Calu3 (cell line): ENCODE measurements at places on chromosomes 1 and 21. TPM values are rescaled to one million over a fixed set of nuclear protein-coding genes. Genes with fewer than 3 reads are reported as not detected.

- no peak for DNase-seq
These were observed 16.4 kb downstream of the HTR1D start for GRCh38 chr1:23200883-23201282.

- DNase-seq: no peak
These were observed 349.0 kb upstream of the VAMP3 start for GRCh38 chr1:7422081-7422480.

- DNase-seq: no peak
These were observed 26.4 kb upstream of the IFNAR2 start for GRCh38 chr21:33203371-33203724.

GRCh38 chr1:151318975-151319374 lies 8.2 kb downstream of the PI4KB start:
- DNase-seq: no peak

GRCh38 chr1:203842559-203842876 lies 18.9 kb upstream of the SNRPE start:
- DNase-seq: no peak

DNA sequence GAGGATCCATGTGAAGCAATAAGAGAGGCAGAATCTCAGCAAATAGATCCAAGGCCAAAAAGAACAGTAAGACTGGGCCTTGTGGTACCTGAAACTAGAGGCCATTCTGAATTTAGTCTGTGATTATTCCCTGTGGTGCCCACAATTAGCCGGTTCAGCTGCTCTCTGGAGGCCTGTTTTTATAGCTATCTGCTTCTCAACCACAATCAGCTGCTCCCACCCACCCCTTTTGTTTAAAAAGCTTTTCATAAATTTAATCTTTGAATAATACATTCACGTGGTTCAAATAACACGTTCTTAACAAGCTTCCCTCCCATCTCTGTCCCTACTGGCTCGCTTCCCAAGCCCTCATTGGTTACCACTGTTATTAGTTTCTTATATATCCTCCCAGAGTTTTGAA lies 18.0 kb downstream of the UBE2T start:
- no peak for DNase-seq

GRCh38 chr21:46482846-46483231 lies 24.1 kb downstream of the DIP2A start:
- no peak for DNase-seq

DNA sequence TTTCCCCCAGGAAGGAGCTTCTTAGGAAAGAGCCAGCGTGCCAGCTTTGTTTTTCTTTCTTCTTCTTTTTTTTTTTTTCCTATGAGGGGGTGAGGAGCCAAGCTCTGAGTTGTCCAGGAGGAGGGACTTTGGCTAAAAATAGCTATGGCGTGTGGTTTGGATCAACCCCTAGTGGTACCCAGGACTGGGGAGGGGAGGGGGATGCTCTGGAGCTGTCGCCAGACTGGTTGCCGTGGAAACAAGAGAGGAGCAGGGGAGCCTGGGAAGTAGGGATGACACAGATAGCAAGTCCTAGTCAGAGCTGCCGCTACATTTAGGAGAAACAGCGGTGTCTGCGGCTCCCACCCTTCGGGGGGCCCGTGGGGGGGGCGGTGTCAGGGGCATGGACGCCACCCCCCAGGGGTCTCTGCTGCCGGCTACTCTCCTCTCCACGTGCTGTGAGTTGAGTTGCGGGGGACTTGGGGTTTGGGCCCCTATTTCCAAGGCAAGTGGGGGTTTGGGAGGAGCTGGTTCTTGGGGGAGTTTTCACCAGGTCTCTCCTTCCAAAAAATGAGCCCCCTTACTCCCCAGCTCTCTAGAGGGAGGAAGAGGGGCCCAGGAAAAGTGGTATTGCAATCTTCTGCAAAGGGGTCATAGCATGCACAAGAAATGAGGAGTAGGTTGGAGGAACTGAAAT lies at the start of gene KCNJ9:
Gene KCNJ9 (plus strand): TSS at position 278 of the 676 bp plus-strand sequence. CDS start 2,493 bp downstream, outside the sequence.
- no peak for DNase-seq

GRCh38 chr1:222588135-222588534 lies 1.6 kb downstream of the TAF1A start:
- DNase-seq: no peak

DNA sequence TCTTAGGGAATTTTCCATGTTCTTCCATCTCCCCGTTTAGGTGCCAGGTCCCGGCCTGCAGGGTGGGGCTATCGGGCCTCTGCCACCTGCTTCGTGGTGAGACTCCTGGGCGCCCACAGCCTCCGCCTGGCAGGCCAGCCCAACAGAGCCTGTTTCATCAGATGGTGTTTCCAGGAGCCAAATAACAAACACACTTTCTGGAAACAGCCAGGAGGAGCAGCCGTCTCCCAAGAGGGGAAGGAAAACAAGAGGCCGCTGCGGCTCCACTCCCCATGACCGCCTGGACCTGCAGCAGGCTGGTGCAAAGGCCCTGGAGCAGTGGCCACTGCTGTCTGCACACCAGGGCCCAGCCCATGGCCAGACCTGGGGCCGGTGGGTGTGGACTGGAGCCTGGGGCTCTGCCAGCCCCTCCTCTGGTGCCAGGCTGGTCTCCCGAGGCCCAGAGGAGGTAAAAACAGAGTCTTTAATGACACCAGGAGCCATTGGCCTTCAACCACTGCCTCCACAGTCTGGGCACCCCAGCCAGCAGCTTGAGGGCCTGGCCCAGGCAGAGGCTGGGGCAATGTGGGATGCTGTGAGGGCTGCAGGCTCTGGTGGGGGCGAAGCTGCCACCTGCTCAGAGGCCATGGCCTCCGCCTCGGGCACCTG lies 55.0 kb downstream of the SLX9 start:
- no peak for DNase-seq

DNA sequence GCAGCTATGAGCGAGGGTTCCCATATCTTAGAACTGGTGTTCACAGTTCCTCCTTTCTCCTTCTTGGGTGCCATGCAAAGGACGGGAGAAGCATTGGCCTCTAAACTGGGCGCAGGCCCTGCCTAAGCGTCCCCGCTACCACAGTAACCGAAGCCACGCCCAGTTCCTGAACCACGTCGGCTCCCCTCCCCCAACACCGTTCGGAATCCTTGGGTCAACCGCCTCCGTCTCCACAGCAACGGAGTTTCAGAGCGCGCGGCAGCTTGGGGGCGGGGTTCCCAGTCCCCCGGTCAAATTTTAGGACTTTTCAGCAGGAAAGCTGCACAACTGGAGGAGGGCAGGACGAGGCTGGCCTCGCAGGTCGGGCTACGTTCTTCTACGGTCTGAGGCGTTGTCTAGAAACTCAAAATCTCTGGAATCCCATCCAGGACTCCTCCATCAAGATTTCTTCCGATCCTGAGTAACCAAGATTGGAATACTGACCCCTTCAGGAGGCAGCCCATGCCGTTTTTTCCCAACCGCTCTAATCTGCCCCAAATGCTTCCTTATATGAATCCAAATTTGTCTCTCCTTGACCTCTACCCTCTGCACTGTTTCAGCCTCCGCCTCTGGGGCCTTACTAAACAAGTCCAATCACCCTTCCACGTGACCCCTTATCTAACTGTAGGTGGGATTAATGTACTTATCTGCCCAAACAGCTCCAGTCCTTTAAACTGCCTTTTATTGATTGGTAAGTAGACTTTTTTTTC lies at the start of gene SPAG17:
Gene SPAG17 (minus strand): TSS at position 145 of the 749 bp plus-strand sequence. CDS start 71 bp downstream, at position 74.
- DNase-seq: peak; percentile 76

- no peak for DNase-seq
These were observed 81.6 kb upstream of the SSX2IP start for GRCh38 chr1:84771895-84772294.

DNA sequence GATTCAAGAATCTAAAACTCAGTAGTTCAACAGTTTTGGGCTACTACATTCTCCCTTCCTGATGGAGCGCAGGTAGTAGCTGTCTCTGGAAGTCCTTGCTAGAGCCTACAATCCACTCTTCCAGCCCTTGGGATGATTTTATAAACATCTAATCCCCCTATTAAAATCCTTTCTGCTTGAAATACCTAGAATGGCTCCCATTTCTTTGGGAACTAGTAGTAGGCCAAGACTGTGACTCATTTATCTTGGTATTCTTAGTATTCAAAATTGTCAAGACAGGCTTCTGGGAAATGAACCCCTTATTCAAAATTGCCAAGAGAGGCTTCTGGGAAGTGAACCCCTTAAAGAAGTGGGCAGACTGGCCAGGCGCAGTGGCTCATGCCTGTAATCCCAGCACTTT lies 142.5 kb upstream of the FGGY start:
- no peak for DNase-seq

DNA sequence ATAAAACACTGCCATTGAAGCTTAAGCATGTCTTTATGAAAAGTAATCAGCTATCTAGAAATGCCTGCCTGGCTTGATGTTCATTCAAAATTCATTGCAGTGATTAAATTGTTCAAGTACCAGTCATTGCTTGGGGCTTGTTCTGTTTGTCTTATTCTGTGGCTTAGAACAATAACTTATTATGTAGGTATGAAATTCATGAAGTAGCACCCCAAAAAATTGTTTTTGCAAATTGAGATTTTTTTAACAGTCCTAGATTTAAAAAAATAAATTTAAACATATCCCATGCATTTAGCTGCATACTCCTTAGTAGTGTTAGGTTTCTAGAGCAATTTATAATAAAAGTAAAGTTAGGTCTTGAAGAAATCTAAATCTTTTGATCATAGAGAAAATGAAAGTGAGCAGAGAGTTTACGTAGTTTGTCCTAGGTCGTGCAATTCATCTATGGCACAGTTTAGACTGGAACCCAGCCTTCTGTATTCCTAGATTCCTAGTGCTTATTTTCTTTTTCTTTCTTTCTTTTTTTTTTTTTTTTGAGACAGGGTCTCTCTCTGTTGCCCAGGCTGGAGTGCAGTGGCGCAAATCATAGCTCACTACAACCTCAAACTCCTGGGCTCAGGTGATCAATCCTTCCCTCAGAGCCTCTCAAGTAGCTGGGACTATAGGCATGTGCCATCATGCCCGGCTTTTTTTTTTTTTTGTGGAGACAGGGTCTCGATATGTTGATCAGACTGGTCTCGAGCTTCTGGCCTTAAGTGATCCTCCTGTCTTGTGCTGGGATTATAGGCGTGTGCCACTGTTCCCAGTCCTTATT lies 9.3 kb downstream of the MIER1 start:
- no peak for DNase-seq

GRCh38 chr1:119147661-119148090 lies 7.2 kb upstream of the WARS2 start:
- DNase-seq: no peak

DNA sequence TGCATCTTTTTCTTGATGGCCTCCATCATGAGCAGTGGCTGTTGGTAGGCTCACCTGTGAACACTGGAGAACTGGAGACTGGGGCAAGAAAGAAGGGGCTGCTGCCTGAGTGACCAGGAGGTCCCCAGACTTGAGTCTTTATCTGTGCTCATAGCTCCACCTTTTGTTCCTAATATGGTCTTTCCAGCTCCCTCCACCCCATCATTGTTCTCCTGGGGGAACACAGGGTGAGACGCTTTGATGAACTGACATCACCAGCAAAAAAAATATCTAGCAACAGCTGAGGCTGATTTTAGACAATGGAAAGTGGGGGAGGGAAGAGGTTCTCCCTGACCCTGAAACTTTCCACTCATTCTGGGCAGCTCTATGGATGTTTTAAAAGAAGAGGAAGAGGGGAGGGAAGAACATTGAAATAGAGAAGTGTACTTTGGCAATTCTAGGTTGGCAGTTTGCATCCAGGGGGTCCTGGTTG lies at the start of gene TPM3:
Gene TPM3 (minus strand): TSS at position 111 of the 472 bp plus-strand sequence. CDS start 82 bp downstream, at position 29.
- no peak for DNase-seq

GRCh38 chr1:38092256-38092655 lies 45.7 kb upstream of the POU3F1 start:
- DNase-seq: no peak

- DNase-seq: no peak
These were observed 53.5 kb upstream of the EPHA8 start for GRCh38 chr1:22509815-22510214.

DNA sequence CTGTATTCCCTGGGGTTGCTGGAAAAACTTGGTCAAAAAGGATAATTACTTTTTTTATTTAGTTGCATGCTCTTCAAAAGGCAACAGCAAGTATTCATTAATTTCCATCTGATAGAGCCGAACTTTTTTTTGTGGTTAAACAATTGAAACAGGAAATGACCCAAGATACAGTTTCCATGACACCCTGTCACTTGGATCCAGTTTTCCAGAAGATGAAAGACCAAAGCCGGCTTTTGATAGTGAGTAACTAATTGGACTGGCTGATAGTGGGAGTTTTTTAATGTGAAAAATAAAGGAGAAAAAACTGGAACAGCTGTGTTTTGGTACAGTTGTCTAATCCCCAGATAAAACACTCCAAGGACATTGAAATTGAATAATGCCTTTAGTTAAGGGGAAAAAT lies 33.0 kb downstream of the CACHD1 start:
- no peak for DNase-seq

- DNase-seq: no peak
These were observed 34.7 kb downstream of the SLC19A1 start for GRCh38 chr21:45507523-45507875.

- no peak for DNase-seq
These were observed 13.6 kb downstream of the LHX4 start for GRCh38 chr1:180243517-180244221.

- no peak for DNase-seq
These were observed 78.4 kb downstream of the SMYD3 start for GRCh38 chr1:246428542-246429308.

- no peak for DNase-seq
These were observed 107.7 kb downstream of the PDE9A start for GRCh38 chr21:42760951-42761751.

- DNase-seq: peak; percentile 92
These were observed 1.1 kb downstream of the ADGRB2 start for GRCh38 chr1:31762726-31763670.

DNA sequence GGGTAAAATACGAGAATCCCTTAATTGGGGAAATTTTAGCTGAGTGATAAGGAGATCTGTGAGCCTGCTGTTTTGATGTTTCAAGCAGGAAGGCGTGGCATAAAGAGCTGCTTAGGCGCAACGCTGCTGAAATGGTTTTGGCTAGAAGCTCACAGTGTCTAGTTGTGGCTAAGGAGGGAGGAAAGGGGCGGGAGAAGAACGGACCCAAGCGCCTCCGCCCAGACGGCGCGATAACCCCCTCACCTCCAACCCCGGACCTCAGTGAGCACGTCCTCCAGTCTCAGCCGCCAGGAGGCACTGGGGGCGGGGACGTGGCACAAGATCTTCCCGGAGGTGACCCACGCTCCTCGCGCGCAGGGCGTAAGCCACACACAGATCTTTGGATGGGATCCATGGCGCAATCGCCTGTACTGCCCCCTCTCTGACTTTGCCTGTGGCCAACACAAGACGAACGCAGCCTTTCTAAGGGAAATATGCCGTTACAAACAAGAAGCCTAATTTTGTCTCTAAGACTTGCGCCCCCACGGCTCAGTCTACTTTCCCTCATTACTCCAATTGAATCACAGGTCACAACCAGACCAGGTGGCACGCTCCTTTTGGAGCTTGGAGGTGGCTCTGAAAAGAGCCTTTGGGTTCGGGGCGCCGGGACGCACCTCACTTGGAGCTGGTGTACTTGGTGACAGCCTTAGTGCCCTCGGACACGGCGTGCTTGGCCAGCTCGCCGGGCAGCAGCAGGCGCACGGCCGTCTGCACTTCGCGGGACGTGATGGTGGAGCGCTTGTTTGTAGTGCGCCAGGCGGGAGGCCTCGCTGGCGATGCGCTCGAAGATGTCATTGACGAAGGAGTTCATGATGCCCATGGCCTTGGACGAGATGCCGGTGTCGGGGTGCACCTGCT lies 23.4 kb upstream of the RNF187 start:
- DNase-seq: peak; percentile 34

Gene C1orf210
- total RNA-seq: 16.8 and 19.9 TPM in 2 replicates

Gene SPRR2E
- not detected in 2 replicates for total RNA-seq

Gene GCSAML
- total RNA-seq: not detected in 2 replicates

Gene IRF2BP2
- 192 and 196 TPM in 2 replicates for total RNA-seq

Gene FCMR
- total RNA-seq: 0.86 and 1.1 TPM in 2 replicates

Gene BECN2
- total RNA-seq: not detected in 2 replicates

Gene VASH2
- total RNA-seq: 4.7 and 5.8 TPM in 2 replicates

Gene ATP6V0B
- total RNA-seq: 141 and 155 TPM in 2 replicates
